ENCODE measurements at places on chromosomes 2 and 18. TPM values are rescaled to one million over a fixed set of nuclear protein-coding genes. Genes with fewer than 3 reads are reported as not detected.

DNA sequence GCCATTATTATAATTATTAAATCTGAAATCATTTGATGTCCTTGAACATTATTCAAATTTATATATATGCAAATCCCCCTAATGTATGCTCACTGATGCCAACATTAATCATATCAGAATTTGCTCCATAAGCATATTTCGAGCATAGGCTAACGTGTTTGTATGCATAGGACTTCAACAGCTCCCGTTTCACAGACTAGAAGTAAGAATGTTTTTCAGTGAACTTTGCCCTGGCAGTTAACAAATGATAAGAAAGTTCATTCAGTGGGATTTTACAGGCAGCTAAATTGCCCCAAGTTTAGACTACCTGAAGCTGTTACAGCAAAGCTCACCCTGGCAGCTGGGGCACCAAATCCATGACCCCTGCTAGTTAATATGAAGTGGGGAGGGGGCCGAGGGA is 272.0 kb downstream of the LNPK start:
- no peaks in the 10 kb centered on the region for H3K4me1 ChIP-seq
- no peak overlapping the region for H3K4me3 ChIP-seq
- H3K36me3 ChIP-seq = no peaks in the 10 kb centered on the region
- peaks cover 4% of the 10 kb centered on the region for H3K27me3 ChIP-seq

DNA sequence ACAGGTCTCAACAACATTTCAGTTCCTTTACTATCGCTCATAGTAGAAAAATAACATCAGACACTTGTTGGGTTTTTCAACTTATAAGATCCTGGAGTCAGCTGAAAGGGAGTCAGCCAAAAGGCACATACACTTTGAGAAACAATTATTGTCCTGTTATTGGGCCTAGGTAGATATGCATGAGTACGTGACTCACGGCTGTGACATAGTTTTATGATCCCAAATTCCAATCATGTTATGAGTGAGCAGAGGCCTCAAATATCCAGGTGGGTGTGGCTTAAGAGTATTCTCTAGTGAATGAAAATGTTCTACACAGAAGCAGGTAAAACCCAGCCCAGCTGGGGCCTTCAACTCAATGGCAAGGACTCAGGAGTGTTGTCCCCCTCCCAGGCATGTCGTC is 27.2 kb downstream of the SERPINB8 start:
- peaks cover 8% of the 10 kb centered on the region for H3K36me3 ChIP-seq
- peaks cover 2% of the 10 kb centered on the region for H3K4me1 ChIP-seq
- peaks cover 7% of the 10 kb centered on the region for H3K27me3 ChIP-seq
- H3K27ac ChIP-seq = no peak overlapping the region
- no peak for DNase-seq

- peak overlapping the region; percentile 60 for H3K27ac ChIP-seq
- H3K4me1 ChIP-seq = peaks cover 51% of the 10 kb centered on the region
- peaks cover 57% of the 10 kb centered on the region for H3K36me3 ChIP-seq
- DNase-seq = peak; percentile 82
- no peaks in the 10 kb centered on the region for H3K27me3 ChIP-seq
- H3K4me3 ChIP-seq = no peak overlapping the region
Observed at GRCh38 chr2:68789603-68790002, 55.0 kb downstream of the ARHGAP25 start.

GRCh38 chr2:209876211-209876610 is 104.6 kb downstream of the UNC80 start:
- no peak overlapping the region for H3K27ac ChIP-seq
- no peaks in the 10 kb centered on the region for H3K27me3 ChIP-seq
- H3K36me3 ChIP-seq = no peaks in the 10 kb centered on the region
- no peaks in the 10 kb centered on the region for H3K4me1 ChIP-seq
- DNase-seq = no peak

- H3K27me3 ChIP-seq = peaks cover 5% of the 10 kb centered on the region
- peaks cover 11% of the 10 kb centered on the region for H3K4me1 ChIP-seq
- H3K36me3 ChIP-seq = no peaks in the 10 kb centered on the region
- DNase-seq = no peak
- no peak overlapping the region for H3K4me3 ChIP-seq
Observed at GRCh38 chr2:231183851-231184250, 14.6 kb upstream of the ARMC9 start.

GRCh38 chr18:47898696-47899095 is 31.8 kb downstream of the SMAD2 start:
- no peak overlapping the region for H3K4me3 ChIP-seq
- no peak for DNase-seq
- no peak overlapping the region for H3K27ac ChIP-seq
- H3K27me3 ChIP-seq = no peaks in the 10 kb centered on the region
- peaks cover 91% of the 10 kb centered on the region for H3K4me1 ChIP-seq

- no peak overlapping the region for H3K27ac ChIP-seq
- no peak overlapping the region for H3K4me3 ChIP-seq
- H3K36me3 ChIP-seq = no peaks in the 10 kb centered on the region
- H3K27me3 ChIP-seq = peaks cover 30% of the 10 kb centered on the region
- no peak for DNase-seq
- H3K4me1 ChIP-seq = no peaks in the 10 kb centered on the region
Observed at GRCh38 chr2:180040146-180040925, 33.2 kb upstream of the CWC22 start.

DNA sequence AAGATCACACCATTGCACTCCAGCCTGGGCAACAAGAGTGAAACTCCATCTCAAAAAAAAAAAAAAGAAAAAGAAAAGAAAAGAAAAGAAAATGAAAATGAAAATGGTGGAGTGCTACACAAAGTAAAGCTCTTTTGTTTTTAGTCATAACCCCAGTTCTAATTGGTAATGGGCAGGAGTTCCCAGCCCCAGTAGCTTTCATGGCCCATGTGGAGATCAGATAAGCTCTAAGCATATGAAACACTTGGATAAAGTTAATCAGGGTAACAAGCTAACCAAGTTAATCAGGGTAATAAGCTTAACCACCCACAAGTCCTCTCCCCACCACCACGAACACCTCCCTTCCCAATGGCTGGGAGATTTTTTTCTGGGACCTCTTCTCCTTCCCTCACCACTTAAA is 240.8 kb downstream of the BCL11A start:
- H3K27me3 ChIP-seq = peaks cover 2% of the 10 kb centered on the region
- no peak overlapping the region for H3K4me3 ChIP-seq
- H3K4me1 ChIP-seq = peaks cover 6% of the 10 kb centered on the region
- DNase-seq = peak; percentile 4
- H3K27ac ChIP-seq = no peak overlapping the region

DNA sequence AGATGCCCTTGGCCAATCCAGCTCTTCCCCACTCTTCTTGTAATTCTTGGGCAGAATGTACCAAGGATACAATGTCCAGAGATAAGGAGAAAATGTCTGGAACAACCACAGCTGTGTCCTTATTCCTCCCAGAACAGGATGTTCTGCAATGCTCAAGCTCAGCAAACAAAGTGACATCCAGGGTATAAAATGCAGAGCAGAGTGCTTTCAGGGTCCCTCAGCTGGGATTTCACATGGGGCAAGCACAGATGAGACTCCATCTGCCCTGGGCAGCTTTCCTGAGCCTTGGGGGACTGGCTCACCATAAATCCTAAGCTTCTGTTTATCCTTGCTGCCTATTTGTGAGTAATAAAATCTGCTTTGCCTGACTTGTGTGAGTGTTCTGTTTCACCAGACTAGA is 127.4 kb downstream of the VAPA start:
- no peaks in the 10 kb centered on the region for H3K27me3 ChIP-seq
- H3K4me1 ChIP-seq = no peaks in the 10 kb centered on the region
- no peak overlapping the region for H3K4me3 ChIP-seq
- DNase-seq = no peak
- H3K27ac ChIP-seq = no peak overlapping the region
- H3K36me3 ChIP-seq = no peaks in the 10 kb centered on the region

- peak; percentile 25 for DNase-seq
- peak overlapping the region; percentile 72 for H3K4me3 ChIP-seq
- no peaks in the 10 kb centered on the region for H3K36me3 ChIP-seq
- peaks cover 19% of the 10 kb centered on the region for H3K4me1 ChIP-seq
Observed at GRCh38 chr18:9708434-9709303, 568 bp downstream of the RAB31 start.

GRCh38 chr2:202636213-202636513 is 1.4 kb downstream of the FAM117B start:
- H3K27me3 ChIP-seq = no peaks in the 10 kb centered on the region
- peak overlapping the region; percentile 92 for H3K27ac ChIP-seq
- peaks cover 14% of the 10 kb centered on the region for H3K36me3 ChIP-seq
- no peak for DNase-seq

DNA sequence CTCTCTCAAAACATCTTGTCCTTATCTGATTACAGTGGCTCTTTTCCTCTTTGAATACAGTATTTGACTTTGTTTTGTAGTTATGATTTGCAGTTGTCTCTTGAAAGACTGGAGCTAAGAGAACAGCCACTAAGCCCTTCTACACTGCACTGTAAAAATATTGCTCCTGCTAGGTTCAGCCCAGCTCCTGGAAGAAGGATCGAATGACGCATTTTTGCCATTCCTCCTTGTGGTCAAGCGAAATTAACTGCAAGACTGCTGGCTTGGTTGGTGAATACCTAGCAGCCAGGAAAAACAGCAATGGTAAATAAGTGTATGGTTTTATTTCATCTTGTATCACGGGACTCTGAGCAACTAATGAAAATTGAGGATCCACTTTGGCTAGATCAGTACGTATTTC is 407.8 kb upstream of the CDH2 start:
- no peaks in the 10 kb centered on the region for H3K36me3 ChIP-seq
- DNase-seq = no peak
- H3K27ac ChIP-seq = no peak overlapping the region
- no peak overlapping the region for H3K4me3 ChIP-seq
- no peaks in the 10 kb centered on the region for H3K27me3 ChIP-seq
- H3K4me1 ChIP-seq = no peaks in the 10 kb centered on the region

DNA sequence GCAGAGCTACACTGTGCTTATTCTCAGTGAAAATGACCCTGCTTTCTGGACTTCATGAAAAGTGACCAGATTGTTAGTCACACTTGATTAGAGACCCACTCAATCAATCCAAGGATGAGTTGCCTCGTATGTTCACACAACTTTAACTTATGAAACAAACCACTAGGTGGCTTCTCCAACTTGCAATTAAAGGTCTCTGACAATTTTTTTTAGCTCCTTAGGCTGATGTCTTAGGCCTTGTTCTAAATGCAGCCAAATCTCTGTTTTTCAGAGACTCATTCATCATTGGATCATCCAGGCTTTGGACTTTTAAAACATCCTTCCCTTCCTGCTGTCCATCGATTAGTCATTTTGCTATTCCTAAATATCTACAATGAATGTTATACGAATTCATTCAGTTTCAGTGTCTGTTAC is 63.4 kb downstream of the MREG start:
- no peak overlapping the region for H3K27ac ChIP-seq
- H3K4me3 ChIP-seq = no peak overlapping the region

DNA sequence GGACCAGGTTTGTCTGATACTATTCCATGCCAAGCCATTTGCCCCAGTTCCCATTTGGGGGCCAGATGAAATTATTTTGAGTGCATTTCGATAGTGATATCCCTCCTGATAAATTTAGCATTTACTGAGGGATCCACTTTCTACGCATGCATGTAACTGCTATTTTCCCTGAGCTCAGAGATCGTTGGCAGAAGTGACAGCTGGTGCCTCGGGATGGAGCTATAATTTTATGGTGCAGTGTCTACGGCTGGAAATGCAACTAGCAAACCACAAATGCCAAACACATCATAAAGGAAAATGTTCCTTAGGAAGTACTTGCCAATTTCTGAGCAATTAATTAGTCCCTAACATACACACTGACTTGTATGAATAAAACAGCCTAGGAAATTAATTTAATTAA is 254.8 kb downstream of the SLC8A1 start:
- H3K27me3 ChIP-seq = no peaks in the 10 kb centered on the region
- H3K36me3 ChIP-seq = no peaks in the 10 kb centered on the region
- H3K4me3 ChIP-seq = no peak overlapping the region
- no peaks in the 10 kb centered on the region for H3K4me1 ChIP-seq
- no peak for DNase-seq
- no peak overlapping the region for H3K27ac ChIP-seq

GRCh38 chr18:48962994-48963561 is 12.3 kb upstream of the SMAD7 start:
- H3K27me3 ChIP-seq = peaks cover 4% of the 10 kb centered on the region
- no peak overlapping the region for H3K4me3 ChIP-seq
- peaks cover 13% of the 10 kb centered on the region for H3K4me1 ChIP-seq
- peak; percentile 31 for DNase-seq
- H3K27ac ChIP-seq = no peak overlapping the region
- no peaks in the 10 kb centered on the region for H3K36me3 ChIP-seq

- DNase-seq = no peak
- H3K27ac ChIP-seq = no peak overlapping the region
- H3K4me3 ChIP-seq = no peak overlapping the region
- peaks cover 26% of the 10 kb centered on the region for H3K27me3 ChIP-seq
Observed at GRCh38 chr2:226037526-226037925, 638.0 kb downstream of the NYAP2 start.

GRCh38 chr18:23838233-23838632 is 149.0 kb downstream of the LAMA3 start:
- no peaks in the 10 kb centered on the region for H3K27me3 ChIP-seq
- no peak overlapping the region for H3K4me3 ChIP-seq

DNA sequence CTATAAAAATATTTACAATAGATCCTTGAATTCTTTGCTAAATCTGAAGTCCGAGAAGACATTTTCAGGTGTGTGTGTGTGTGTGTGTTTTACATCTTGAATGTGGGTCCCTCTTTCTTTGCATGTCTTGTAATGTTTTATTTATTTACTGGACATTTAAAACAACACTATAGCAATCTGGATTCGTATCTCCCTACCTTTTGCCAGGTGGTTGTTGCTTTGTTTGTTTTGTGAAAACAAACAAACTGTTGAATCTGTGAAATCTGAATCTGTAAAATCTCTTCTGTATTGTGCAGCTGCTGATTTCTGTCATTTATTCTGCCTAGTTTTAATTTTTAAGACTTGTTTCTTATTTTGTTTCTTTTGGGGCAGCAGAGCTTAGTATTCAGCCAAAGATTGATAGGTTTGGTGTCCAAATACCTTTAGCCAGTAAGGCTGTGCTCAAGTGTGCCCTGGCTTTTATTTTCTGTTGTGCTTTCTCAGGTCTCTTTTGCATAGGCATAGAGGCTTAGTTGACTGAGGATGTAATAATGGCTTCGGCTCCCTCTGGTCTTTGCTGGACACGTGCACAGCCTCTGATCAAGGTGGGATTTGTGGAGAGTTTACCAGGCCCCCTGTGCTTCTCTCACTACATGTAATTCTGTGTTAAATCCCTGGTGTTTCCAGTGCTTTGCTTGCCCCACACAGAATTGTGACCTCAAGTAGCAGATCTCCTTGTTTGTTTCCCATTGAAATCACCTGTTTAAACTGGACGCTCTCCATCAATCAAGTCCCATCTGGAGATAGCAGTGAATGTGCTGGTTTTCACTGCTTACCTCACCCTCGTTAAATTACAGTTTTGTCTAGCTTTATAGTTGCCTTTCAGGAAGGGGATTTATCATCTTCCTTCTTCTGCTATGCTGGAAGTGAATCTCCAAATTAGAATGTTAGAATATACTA is 71.1 kb downstream of the BIRC6 start:
- peaks cover 32% of the 10 kb centered on the region for H3K36me3 ChIP-seq
- no peaks in the 10 kb centered on the region for H3K27me3 ChIP-seq
- peak overlapping the region; percentile 21 for H3K27ac ChIP-seq
- H3K4me1 ChIP-seq = peaks cover 47% of the 10 kb centered on the region
- no peak overlapping the region for H3K4me3 ChIP-seq

GRCh38 chr2:199136681-199137080 is 321.1 kb downstream of the SATB2 start:
- H3K36me3 ChIP-seq = no peaks in the 10 kb centered on the region
- H3K4me3 ChIP-seq = no peak overlapping the region
- no peak overlapping the region for H3K27ac ChIP-seq
- no peaks in the 10 kb centered on the region for H3K4me1 ChIP-seq

Gene UGP2
- total RNA-seq = 83.7 TPM

Gene SPP2
- not detected for total RNA-seq

Gene SLC9A4
- total RNA-seq = 0.07 TPM

Gene PCARE
- total RNA-seq = not detected

Gene FBXO15
- total RNA-seq = 2.1 TPM

Gene CDK15
- total RNA-seq = not detected

Gene NEU2
- not detected for total RNA-seq
